ENCODE measurements at places on chromosomes 6 and 20.

- DNase-seq: no peak
Measured at GRCh38 chr6:3247255-3248146, 11.2 kb upstream of the PSMG4 start.

DNA sequence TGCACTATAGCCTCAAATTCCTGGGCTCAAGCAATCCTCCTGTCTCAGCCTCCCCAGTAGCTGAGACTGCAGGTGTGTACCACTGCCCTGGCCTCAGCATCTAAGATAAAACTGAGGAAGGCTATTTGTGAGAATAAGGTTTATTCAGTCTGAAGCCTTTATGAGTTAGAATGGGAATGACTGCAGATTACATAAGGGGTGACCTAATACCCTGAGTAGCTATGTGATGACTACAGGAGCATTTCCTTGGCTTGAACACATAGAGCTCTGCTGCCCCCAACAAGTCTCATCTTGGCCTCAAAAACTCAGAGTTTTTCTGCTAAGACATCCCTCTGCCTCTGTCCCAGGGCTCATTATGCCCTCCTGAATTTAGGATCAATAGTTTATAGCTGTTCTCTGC, 7.6 kb downstream of the GSS start:
- no peak for DNase-seq

DNA sequence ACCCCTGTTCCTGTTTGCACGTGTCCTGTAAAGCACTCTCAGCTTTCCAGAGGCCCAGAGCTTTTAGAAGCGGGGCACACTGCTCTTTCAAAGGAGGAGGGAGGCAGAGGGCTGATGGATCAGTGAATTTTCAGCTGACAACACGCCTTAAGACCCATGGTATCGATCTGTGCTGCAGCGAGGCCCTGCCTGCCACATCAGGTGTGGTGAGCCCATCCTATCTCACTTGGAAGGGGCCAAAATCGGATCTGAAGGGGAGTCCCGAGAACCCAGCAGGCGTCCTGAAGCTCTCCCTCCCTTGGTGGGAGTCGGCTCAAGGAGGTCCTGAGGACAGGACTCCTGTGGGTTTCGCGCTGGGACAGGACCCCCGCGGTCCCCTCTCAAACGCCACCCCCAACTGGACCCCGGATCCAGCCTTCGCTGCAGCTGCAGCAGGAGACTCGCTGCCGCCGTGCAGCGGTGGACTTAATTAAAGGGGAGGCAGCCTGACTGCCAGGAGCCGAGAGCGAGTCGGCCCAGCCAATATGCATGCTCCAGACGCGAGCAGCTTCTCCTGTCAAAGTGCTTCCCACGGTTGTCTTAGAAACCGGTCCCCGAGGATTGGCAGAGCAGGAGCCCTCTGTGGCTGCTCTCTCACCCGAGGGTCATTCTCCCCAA, 580.0 kb upstream of the ZNF337 start:
- no peak for DNase-seq

DNA sequence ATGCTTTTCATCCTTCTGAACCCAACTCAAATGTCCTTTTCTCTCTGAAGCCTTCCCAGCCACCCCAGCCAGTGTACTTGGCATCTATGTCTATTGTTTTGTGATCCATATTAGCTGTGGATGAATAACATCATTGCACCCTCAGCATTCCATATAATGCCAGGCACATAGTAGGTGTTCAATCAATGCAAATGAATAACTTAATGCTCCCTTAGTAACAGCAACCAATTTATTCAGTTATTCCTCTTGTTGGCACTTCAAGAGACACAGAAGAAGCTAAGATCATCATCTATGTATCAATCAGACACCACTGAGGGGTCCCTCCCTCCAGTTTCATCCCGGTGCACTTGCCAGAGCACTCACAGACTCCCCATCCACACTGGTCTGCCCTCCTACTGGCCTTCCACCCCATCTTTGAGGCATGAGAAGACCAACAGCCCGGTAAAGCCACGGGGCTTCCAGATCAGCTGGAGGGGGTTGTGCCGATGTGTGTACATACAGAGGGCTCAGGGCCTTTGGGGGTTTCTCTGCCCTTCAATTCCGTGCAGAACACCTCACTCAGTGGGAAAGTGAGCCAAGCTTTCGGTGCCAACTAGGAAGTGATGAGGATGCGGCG, 2.4 kb upstream of the TAF8 start:
- DNase-seq: no peak

DNA sequence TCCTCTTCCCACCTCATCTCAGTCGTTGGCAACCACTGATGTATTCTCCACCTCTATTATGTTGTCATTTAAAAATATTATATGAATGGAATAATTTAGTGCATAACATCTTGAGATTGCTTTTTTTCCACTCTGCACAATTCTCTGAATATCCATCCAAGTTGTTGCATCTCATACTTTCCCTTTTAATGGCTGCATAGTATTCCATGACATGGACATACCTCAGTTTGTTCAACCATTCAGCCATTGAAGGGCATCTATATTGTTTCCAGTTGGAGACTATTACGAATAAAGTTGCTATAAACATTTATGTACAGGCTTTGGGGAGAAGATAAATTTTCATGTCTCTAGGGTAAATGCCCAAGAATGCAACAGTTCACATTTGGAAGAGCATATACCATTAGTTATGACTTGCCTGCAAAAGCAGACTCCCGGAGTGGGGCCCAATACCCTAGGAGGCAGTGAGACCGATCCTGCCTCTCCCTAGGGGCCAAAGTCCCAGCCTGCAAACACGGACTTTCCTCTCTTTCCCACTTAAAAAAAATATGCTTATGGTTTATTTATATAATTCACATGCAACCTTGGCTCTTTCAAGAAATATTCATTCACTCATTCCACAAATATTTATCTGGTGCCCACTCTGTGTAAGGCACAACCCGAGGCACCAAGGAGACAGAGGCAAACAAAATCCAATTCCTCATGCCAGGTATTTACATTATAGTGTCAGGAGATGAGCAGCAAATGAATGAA, 227.0 kb upstream of the PMEPA1 start:
- no peak for DNase-seq

GRCh38 chr20:31691646-31692275, 30.9 kb downstream of the BCL2L1 start:
- DNase-seq: no peak

DNA sequence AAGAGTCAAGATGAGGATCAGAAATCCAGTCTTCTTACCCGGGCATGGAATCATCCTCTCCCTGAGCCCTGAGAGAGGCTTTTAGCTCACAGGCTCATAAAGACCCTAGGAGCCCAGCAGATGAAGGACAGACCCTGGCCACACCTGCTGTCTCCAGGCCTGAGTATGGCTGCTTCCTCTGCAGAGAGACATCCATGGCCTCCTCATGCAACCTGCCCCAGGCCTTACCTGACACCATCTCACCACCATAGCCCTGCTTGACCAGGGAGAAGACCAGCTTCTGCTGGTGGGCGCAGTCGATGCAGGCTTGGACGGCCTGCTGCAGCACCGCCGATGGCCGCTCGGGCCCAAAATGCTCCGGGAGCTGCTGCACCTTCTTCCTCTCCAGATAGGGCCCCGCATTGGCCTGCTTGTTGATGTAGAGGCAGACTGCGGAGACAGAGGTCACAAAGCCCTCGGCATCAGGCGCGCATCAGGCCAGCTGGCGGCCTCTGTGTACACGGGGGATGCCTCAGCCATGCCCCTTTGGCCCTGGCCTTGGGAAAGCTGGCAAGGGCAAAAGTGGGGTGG, 77.6 kb downstream of the SCML4 start:
- no peak for DNase-seq

DNA sequence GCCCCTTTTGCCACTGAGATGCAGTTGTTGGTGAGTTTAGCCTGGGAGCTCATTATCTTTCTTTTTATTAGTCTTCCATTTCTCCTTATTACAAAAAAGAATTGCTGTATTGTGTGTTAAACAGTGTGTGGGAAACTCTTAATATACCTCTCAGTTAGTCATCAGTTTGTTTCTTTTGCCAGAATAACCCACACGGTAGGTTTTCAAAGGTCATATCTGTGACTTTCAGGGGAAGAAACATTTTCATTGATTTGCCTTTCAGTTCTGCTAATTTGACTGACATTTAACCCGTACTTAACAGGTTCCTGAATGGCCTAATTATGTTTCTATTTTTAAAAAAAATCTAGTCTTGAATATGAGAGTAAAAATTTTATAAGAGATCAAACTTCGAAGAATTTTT, 145.3 kb downstream of the KHDC1L start:
- no peak for DNase-seq

- DNase-seq: no peak
Measured at GRCh38 chr6:56370127-56370540, 122.8 kb upstream of the COL21A1 start.

DNA sequence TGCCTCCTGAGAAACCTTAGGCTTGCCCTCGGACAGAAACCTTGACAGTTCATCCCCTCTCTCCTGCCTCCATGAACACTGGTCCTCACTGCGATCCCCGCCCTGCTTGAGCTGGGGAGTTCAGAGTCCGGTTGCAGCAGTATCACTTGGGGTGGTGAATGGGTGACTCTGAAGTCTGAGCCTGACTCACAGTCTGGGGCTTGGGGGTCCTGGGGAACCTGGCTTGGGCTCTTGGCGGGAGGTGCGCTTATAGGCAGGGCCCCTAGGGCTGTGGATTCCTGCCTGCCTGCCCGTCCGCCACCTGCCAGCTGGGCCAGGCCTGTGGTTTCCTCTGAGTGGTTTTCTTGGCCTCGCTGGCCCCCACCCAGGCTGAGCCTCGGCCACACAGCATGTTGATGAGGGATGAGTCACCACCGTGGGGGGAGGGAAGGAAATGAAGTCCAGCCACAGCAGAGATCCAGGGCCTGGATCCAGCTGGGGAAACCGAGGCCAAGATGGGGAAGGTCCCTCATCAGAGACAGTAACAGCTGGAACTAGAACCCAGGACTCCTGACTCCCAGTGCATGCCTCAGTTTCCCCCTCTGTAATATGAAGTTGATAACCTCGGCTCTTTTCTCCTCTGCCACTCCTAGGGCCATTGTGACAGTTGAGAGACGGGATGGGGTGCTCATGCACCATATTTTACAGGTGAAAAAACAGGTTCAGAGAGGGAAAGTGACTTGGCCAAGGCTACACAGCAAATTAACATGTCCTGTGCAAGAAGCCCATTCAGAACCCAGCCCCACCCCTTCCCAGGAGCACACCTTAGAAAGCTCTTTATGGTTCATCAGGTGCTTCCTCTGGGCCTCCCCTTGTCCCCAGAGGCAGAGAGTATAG, 9.2 kb downstream of the FOXS1 start:
- peak; percentile 13 for DNase-seq

- no peak for DNase-seq
Measured at GRCh38 chr20:1321654-1321939, 7.3 kb downstream of the SDCBP2 start.

GRCh38 chr20:24863356-24863755, 85.7 kb upstream of the CST7 start:
- no peak for DNase-seq

GRCh38 chr20:9660236-9660868, 146.0 kb downstream of the LAMP5 start:
- no peak for DNase-seq

GRCh38 chr6:34476921-34477320, 11.0 kb downstream of the PACSIN1 start:
- no peak for DNase-seq

GRCh38 chr20:20713244-20713765, 861 bp upstream of the RALGAPA2 start:
- DNase-seq: no peak

DNA sequence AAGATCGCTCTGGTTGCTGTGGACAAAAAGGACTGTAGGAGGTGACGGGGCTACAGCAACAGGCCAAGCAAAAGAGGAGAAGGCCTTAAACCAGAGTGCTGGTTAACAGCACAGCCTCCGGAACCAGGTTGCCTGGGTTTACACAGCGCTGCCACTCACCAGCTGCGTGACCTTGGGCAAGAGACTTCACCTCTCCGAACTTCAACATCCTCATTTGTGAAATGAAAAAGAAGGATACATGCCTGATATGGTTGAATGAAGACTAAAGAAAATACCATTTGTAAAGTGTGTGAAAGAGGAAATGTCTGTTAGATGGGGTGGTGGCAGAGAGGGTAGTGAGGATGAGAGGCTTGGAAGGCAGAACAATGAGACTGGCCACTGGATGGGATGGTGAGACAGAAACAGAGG, 44.9 kb downstream of the PREX1 start:
- no peak for DNase-seq

- peak; percentile 66 for DNase-seq
Measured at GRCh38 chr6:156776840-156777576, at the start of gene ARID1B. Gene ARID1B (plus strand): TSS chr6:156777378. CDS start chr6:156777681, 303 bp downstream.

DNA sequence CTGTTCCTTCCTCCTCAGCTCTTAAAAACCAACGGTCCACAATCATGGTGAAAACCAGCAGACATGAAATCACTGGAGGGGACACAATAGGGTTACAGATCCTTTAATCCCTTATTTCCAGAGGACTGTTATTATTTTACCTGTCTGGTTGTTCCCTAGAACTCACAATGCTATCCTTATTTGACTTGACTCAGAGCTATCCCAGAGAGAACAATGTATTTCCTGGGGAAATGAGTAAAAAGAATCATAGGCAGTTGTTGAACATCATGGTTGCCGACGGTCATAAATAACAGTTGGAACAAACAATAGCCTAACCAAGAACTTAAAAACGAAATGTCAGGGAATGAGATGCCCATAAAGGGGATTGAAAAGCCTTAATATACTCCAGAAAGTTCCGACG, 9.3 kb downstream of the OR2H1 start:
- DNase-seq: no peak

DNA sequence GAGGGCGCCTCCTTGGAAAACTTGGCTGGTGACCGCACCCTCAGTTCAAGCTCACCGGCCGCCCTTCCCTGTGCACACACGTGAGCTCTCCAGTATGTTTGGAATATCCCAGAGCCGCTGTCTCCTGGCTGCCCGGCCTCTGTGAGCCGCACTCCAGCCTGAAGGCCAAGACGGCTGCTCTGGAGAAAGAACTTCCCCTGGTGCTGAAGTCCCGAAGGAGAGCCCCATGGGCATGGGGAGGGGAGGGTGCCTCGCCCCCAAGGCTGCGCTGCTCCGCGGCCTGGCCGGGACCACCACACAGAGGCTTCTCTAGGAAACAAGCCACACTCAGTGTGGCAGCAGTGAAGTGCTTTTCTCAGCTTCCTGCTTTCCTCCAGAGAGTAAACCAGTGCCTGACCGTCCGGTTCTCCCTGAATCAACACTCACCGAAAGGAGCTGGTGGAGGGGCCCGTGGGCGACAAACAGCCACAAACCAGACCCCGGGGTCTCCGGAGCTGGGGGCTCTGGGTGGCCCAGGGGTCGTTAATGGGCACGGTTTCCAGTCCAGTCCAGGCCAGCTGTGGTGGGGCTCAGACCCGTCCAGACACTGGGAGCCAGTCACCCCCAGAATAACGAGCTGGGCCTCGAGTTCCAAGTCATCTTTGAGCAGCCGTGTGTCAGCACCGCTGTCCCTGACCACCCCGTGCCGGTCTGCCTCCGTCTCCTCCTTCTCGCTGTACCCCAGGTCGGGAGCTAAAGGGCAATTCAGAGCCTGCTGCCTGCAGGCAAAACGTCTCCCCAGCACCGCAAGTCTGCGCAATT, 87.4 kb upstream of the BHLHE23 start:
- DNase-seq: no peak

- no peak for DNase-seq
Measured at GRCh38 chr6:80725156-80725930, 618.9 kb downstream of the BCKDHB start.

DNA sequence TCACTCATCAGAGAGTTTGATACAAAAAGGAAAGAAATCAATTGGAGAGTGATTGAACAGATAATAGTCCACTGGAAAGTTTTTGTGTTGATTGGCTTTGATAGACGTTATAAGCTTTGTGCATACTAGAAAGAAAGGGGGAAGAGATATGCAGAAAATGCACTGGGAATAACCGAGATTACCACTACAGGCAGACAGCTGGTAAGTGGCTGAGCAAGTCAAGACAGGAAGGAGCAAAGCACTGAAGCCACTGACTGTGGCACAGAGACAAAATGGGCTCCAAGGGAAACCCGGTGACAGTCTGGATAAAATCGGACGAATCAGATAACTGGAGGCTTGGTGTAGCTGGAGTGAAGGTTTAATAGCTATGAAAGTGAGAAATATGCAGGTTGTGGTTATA, 209.0 kb downstream of the SIM1 start:
- no peak for DNase-seq

Measured in stimulated activated CD4-positive, alpha-beta T cell treated with anti-CD3 and anti-CD28 coated beads, Interleukin-12 subunit alpha, Interleukin-12 subunit beta, amount 100 ng/mL, for 48 hours (primary cell).